ENCODE measurements at places on chromosomes 5 and 9.

- DNase-seq = no peak
These were observed 22.0 kb downstream of the MAST4 start for GRCh38 chr5:66617991-66618768.

DNA sequence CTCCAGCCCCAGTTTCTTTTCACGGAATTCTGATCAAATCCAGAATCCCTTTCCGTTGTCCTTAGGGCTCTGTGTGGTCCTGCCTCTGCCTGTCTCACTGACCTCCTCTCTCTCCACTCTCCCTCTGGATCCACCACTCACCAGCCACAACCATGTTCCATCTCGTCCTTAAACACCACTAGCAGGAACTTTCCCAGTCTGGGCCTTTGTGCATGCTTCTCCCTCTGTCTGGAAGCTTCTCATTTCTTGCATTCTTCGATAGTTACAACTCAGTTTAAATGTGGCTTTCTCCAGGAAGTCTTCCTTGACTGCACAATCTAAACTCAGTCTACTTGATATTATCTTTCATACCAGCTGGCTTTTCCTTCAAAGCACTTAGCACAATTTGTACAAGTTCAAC is 117.7 kb upstream of the MSX2 start:
- no peak for DNase-seq

- no peak for DNase-seq
These were observed 12.5 kb downstream of the EDIL3 start for GRCh38 chr5:84372066-84372695.

DNA sequence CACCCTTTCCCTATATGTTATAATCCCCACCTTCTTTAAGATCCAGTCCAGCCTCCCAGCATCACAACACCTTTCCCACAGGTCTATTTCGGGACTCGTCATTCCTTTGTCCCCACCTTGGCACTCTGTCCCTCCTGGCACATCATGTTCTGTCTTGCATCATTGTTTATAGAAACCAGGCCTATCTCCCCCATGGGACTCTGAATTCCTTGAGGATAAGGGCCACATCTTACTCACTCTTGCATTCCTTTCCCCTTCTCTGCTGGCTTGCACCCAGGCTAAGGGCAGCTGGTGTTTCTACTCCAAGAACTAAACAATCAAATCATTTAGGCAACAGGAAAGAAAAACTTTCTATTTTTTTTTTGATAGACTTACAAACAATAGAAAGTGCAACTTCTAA is 205.7 kb downstream of the AGTPBP1 start:
- DNase-seq = no peak

DNA sequence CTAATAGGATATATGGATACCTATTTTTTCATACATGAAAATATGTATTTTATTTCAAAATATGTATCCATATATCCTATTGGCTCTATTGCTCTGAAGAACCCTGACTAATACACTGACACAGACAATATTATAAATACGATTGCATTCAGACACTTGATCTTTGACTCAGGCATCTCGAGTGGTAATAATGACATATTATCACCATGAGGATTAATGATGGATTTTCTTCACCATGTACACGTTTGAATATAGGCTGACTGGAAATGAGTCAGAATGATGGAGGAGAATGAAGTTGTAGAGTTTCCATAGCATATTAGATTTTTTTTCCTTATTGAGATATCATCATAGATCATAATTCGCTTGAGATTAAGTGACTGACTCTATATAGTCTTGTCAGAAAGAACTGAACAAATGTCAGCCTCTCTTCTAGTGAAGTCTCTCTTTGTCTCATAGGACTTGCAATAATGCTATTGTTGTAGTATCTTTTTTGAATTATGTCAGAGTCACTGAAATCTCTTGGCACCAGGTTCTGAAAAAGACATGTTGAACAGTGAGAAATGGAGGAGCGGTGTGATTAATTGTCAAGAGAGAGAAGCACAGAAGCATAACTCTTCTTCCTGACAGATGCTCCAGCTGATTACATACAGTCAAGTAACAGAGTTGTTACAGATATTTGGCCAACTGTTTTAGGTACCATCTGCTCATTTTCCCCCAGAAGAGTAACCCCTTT is 41.4 kb upstream of the SLCO6A1 start:
- DNase-seq = no peak

- no peak for DNase-seq
These were observed 77.3 kb downstream of the SLC25A46 start for GRCh38 chr5:110815916-110816605.

DNA sequence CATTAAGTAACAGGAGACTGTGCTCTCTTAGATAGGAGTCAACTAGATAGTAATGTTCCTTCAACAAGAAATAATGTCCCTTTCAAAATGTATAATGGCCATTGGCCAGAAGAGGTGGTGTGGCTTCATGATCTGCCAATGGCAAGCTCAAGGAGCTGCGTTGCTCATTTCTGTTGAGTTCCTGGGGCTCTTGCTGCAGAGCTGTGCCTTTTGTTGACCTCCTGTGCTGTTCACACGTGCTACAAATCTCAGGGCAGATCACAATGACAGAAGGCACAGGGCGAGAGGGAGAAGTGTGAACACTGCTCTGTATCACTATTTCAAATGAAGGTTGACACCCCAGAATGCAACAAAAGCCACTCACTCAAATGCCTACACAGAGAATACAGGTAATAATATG is 16.0 kb upstream of the TBC1D2 start:
- DNase-seq = no peak

DNA sequence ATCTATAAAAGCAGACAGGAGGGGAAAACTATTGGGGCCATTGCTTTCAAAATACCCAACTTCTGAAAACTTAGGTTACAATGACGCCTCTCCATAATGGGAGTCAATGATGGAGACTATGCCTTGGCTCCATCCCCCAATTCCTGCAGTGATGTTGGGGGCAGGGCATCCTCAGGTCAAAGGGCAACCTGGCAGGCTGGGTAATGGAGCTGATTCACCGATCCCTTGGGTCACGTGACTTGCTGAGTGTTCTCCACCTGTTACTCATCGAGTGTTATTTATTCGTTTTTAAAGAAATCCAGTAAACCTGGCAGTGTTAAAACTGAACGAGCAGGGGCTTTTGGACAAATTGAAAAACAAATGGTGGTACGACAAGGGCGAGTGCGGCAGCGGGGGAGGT is 244.4 kb downstream of the FAM114A2 start:
- DNase-seq = no peak

DNA sequence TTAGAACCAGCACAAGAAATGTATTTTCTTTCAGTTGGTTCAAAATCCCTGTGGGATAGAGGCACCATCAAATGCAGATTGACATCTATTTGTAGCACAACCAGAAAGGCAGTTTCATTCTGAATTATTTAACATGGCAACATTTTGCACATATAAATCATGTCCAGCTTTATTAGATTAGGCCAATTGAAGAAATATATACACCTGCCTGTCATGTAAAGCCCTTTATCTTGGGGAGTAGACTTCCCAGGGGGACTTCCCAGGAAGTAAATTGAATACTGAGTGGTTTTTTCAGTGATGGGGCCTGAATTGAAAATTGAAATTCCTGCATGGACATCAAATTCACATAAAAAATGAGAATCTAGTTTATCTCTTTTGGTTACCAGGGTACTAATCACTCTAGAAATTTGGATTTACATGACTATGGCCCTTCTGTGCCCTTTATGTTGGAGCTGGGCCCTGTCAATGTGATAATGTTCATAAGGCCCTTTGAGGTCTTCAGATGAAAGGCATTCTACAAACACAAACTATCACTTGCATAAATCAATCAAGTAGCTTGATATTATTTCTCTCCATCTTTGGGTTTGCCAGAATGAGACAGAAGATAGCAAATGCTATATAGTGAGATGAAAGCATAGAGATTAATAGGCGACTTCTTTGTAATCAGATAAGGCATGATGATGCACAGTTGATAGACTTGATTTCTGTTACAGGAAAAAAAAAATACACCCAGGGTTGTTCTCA is 26.2 kb upstream of the ZNF608 start:
- no peak for DNase-seq

DNA sequence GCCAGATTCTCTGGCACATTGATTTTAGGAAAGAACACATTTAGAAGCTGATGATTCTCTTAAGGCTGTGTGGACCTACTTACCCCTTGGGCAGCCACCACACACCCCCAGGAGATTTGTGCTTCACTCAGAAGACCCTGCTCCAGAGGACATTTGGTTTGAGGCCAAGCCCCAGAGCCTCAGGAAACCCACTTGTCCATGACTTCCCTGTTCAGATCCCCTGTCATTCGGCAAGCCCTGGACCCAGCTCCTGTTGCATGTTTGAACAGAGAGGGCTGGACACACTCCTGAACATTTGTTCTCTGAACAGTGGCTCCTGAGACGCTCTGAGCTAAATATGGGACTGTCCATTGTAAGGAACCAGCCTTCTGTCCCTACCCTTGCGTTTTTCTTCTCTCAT is 82.1 kb downstream of the AMBP start:
- no peak for DNase-seq

DNA sequence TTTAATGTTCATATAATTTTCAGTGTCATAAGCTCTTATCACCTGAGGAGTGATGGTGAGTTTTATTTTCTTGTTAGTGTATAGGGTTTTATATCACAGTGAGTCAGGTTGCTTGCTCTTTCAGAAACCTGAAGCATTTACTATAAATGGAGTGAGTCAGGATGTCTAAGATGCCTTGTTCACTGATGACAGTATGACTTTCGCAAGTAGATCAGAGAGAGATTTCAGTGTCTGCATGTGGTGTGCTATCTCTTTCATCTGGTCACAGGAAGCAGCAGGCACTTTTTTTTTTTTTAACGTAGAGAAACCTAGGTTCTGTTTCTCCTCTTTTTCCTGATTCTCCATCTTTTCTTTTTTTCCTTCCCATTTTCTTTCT is 237.1 kb downstream of the DMRTA1 start:
- DNase-seq = no peak

GRCh38 chr5:3251784-3252183 is 343.8 kb upstream of the IRX1 start:
- no peak for DNase-seq

- DNase-seq = no peak
These were observed 305.0 kb downstream of the MRPS30 start for GRCh38 chr5:45113726-45114125.

- DNase-seq = peak; percentile 54
These were observed 62.3 kb downstream of the CXXC5 start for GRCh38 chr5:139710319-139711066.

- no peak for DNase-seq
These were observed 68.7 kb downstream of the CRB2 start for GRCh38 chr9:123424552-123425225.

- DNase-seq = no peak
These were observed 49.8 kb downstream of the DBH start for GRCh38 chr9:133685653-133686609.

DNA sequence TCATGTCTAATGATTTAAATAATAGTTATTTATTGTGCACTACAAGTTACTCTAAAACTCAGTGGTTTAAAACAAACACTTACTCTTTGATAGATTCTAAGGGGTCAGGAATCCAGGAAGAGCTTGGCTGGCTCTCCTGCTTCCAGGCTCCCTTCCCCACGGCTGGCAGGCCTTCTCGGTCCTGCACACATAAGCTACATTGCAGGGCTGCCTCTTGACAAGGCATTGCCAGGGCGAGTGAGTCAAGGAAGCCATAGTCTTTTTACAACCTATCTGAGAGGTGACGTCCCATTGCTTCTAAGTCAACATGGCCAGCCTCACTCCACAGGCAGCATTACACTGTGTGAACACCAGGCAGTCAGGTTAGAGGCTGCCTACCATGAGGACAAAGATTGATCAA is 119.8 kb downstream of the AUH start:
- DNase-seq = no peak

DNA sequence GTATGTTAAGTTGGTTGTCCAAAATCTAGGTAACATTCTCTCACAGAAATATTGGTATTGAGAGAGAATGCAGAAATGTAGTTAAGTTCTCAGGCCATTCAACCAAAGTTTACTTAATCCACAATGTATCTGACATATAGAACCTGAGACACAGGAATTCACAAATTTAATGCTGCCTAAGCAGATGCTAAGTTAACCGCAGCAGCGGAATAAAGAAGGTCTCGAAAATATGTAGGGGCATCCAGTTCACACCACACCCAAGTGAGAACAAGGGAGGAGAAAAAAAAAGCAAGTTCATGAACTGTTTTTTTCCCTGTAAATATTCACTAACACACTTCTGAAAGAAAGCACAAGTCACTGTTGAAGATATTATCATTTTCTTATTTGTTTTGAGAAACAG is 194.0 kb downstream of the BNC2 start:
- no peak for DNase-seq

DNA sequence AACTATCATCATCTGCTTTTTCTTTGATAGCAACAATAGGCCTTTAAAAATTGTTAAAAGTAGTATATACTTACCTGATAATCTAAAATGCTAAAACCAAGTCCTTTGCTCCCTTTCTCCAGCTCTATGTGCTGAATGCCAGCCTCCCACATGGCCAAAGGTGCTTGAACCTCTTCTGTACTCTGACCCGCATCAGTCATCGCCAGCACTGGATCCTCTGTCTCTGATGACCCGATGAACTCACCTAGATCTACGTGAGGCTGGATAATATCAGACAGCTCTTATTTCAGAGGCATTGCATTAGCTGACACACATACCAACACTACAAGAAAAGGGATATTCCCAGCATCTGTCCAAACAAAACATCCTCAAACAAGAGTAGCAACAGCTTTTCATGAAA is 89.5 kb downstream of the MPDZ start:
- no peak for DNase-seq

Measured in effector CD8-positive, alpha-beta T cell (primary cell).